Neural crest cell (in vitro differentiated cells): ENCODE measurements at places on chromosomes 3 and 15. TPM values are rescaled to one million over a fixed set of nuclear protein-coding genes. Genes with fewer than 3 reads are reported as not detected.

DNA sequence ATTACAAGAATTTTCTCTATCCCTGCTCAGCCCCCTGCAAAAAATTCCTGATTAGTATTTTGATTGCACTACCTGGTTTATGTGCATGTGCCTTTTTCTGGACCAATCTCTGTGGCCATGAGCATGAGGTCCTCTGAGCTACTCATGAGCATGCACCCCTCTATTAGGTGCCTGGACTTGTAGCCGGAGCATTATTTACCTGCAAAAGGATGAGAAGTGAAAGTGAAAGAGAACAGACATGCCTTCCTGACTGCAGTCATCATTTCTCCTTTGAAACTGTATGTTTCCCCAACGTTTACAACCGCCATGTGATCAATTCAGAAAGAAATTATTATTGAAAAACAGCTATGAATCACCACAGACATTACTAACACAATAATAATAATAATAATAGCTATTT, 1008.8 kb downstream of the ROBO2 start:
- DNase-seq: no peak

GRCh38 chr3:191944835-191945234, 483.9 kb downstream of the PYDC2 start:
- DNase-seq: no peak

DNA sequence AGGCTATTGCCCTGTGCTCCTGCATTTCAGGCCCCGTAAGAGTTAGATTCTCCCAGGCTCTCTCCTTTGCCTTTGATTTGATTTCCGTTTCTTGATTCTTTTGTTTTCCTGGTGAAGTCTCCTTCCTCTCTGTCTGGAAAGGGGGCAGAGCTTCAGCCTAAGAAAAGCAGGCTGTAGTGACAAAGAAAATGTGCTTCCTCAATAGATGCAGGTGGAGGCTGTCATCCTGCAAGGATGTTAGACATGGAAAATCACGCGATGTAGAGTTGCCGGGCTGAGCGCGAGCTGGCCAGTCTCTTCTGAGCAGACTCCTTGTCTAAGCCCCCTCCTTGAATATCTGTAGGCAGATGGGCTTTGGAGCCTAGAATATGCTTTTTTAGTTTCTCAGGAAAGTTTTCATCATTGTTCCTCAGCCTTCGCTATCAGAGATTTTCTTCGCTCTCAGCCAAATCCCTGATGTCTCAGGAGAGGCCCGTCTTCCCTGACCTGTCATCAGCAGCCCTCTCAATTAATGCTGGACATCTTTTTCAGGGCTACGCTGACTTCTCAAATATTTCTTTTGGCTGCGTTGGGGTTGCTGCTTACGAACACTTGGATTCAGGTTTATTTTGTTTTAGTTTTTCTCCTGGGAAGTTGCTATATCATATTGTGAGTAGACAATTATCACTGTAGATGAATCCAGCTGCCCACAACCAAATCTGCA, 163.6 kb downstream of the ITPR1 start:
- no peak for DNase-seq

DNA sequence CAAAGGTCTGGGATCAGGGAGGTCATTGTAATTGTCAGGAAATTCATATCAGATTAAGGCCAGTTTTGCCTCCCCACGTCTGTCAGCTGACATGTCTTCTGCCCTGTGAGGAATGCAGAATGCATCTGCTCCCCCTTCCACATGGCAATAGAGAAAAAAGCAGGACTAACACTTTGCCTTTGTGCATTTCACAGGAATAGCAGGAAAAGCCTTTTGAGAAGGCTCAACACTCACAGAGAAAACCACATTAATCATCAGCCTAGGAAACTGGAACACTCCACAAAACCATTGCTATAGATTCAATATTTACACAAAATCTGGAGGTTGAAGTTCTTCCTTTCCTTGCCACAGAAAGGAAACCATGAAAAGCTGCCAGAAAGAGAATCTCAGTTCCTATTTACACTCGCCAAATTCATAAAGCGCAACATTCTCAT, 165.2 kb upstream of the HES1 start:
- no peak for DNase-seq

GRCh38 chr3:124779751-124780191, 49.5 kb downstream of the UMPS start:
- no peak for DNase-seq

DNA sequence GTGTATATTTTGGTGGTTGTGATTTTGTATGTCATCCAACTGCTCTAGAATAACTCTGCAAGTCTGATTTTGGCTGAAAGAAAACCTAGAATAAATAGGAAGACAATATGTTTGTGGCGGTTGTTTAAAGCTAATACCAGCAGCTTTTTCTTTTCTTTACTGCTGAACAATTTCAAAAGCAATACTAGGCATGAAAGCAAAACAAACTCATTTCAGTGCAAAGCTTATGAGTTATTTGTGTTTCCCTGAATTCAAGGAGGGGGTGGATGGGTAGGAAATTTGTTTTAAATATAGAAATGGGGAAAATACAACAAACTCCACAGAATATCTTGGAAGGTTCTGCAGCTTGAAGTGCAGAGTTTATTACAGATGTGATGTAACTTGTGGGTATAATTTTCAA, 1041.9 kb upstream of the NR2F2 start:
- no peak for DNase-seq

GRCh38 chr3:100813828-100814227, 104.5 kb downstream of the TFG start:
- DNase-seq: no peak

DNA sequence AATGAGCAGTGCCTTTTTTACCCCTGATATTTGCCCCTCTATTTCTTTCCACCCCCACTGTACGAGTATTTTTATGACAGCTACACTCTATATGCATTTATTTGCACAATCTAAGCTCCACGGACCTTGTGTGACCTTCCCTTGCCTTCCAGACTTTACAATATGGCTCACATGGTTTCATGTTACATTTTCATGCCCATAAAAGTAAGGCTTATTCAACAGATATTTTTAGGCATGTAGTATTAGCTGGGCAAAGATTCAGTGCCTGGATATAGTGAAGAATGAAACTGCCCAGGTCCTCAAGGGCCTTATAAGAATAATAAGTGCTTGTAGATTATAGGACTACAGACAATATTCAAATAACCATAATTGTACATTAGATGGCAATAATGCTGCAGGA, 481.9 kb upstream of the CNTN4 start:
- DNase-seq: no peak

DNA sequence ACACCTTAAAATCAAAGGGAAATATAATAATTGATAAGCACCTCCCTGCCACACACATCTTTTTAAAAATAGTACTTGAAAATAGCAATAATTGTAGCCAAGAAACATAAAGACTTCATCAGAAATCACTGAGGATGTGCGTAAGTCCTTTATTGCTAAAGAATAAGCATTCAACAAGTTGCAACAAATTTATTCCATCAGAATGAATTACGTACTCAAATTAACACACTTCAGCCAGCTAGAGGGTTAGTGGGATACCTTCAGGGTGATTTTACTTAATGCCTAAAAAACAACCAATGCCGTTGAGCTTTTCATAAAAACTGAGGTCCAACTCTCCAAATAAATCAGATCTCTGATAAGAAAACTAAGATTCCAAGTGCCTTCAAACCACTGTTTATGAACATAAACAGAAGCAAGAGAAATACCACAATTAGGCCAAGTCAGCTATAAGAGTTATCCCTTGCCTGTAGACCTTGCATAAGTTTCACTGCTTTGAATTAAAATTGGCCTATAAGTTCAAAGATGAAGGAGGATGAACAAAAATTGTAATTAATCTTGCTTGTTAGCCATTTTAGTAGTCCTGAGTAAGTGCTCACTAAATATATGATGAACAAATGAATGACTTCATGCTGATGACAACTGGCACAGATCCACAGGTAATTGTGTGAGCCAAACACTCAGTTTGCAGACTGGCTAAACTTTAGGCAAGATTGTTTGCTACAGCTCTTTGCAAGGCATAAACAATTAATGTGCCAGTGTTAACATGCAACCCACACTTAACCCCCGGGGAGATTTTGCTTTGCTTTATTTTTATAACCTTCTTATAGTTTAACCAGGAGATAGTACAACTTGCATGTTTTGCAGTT, 375.1 kb upstream of the THBS1 start:
- DNase-seq: no peak

GRCh38 chr3:112747624-112748023, 99.0 kb downstream of the CD200R1L start:
- no peak for DNase-seq

SYNPR gene
- not detected in 2 replicates for total RNA-seq

EXD1 gene
- not detected in 2 replicates for total RNA-seq

PTPRG gene
- 38.0 and 41.2 TPM in 2 replicates for total RNA-seq

CCNB2 gene
- total RNA-seq: 95.3 and 99.2 TPM in 2 replicates

RARRES1 gene
- total RNA-seq: 1.4 and 2.5 TPM in 2 replicates

P2RY13 gene
- total RNA-seq: not detected in 2 replicates
